ENCODE measurements at places on chromosomes 6 and 20. TPM values are rescaled to one million over a fixed set of nuclear protein-coding genes. Genes with fewer than 3 reads are reported as not detected.

- no peak for DNase-seq
Measured at GRCh38 chr6:143970456-143971218, 37.4 kb downstream of the PLAGL1 start.

DNA sequence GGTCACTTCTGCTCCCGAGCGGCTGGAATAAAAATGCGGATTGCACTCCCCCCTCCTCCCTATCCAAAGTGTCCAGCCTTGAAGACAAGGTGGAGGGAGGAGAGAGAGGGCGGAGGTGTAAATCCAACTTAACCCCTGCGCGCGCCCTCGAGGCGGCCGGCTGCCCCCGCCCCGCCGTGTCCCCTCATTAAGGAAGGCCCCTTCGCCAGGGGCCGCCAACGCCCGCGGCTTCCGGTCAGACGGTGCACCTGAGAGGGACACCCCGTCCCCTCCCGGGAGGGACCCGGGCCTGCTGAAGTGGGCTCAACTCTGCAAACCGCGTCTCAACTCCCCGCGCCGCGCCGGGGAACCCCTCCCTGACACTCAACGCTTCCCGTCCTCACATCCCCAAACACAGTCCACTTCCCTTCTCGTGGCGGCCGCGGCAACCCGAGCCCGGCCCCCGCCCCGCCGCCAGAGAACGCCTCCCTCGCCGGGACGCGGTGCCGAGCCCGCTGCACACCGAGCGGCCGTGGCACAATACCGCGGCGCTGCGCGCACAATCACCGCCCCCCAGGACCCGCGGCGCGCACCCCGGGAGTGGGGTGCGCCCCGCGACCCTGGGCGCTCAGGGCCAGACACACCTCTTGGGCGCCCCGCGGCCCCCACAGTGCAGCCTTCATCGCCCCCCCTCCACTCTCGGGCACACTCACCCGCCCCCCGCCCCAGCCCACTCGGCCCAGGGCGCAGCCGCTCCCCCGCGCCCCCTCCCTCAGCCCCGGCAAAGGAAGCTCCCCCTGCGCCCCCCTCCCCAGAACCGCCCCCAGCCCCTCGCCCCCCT, 102.5 kb downstream of the NOL4L start:
- DNase-seq: no peak

DNA sequence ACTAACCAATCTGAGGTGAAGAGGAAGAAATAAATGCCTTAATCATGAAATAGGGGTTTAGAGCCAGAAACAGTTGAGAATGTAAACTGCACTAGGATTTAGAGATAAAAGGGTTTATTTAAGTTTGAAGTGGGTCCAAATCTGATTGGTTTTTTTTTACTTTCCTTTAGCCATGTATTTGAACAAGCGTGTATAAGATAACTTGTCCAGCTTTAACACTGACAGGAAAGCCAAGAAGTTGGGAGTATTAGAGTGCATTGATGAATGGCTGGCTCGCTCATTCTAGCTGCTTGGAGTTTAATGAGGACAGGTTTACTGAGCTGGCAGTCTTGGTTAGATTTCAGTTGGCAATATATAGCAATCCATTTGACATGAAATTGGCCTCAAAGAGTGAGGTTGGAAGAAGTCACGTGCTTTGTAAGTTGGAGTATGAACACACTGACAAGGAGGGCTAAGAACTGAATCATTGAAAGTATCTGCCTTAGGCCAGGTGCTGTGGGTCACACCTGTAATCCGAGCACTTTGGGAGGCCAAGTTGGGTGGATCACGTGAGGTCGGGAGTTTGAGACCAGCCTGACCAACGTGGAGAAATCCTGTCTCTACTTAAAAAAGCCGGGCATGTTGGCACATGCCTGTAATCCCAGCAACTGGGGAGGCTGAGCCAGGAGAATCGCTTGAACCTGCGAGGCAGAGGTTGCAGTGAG, 13.7 kb downstream of the SRSF3 start:
- DNase-seq: no peak

DNA sequence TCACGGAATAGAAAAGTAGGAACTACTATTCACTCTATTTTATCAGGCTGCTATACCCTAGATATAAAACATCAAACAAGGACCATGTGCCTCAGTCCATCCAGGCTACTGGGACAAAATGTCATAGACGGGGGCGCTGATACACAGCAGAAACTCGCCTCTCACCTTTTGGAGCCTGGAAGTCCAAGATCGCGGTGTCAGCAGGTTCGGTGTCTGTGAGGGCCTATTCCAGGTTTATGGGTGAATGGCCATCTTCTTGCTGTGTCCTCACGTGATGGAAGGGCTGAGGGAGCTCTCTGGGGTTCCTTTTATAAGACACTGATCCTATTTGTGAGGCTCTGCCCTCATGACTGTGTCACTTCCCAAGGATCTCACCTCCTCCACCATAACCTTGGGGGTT, 89.5 kb downstream of the DLL1 start:
- no peak for DNase-seq

GRCh38 chr6:132494954-132495353, 18.0 kb downstream of the STX7 start:
- DNase-seq: no peak

DNA sequence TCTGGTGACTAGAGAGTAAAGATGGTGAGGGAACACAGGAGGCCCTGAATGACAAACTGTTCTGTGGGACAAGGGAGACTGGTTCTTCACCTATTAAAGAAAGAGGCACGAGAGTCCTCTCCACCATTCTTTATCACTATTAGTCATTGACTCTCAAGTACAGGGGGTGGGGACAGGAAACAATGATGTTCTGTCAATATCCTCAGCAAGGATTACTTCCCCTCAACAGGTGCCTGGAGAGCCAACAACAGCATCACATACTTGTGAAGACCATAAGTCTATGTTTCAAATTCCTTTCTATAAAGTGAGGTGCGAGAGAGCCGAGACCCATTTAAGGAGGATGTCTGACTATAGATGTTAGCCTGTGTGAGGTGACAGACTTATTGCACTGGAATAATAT, 72.4 kb upstream of the TBC1D7 start:
- DNase-seq: no peak

PNPLA1 gene
- total RNA-seq: not detected

CRISP2 gene
- total RNA-seq: not detected

SLC17A2 gene
- total RNA-seq: not detected

Data from glomerular endothelial cell (primary cell).